ENCODE measurements at places on chromosomes 2 and 18.

DNA sequence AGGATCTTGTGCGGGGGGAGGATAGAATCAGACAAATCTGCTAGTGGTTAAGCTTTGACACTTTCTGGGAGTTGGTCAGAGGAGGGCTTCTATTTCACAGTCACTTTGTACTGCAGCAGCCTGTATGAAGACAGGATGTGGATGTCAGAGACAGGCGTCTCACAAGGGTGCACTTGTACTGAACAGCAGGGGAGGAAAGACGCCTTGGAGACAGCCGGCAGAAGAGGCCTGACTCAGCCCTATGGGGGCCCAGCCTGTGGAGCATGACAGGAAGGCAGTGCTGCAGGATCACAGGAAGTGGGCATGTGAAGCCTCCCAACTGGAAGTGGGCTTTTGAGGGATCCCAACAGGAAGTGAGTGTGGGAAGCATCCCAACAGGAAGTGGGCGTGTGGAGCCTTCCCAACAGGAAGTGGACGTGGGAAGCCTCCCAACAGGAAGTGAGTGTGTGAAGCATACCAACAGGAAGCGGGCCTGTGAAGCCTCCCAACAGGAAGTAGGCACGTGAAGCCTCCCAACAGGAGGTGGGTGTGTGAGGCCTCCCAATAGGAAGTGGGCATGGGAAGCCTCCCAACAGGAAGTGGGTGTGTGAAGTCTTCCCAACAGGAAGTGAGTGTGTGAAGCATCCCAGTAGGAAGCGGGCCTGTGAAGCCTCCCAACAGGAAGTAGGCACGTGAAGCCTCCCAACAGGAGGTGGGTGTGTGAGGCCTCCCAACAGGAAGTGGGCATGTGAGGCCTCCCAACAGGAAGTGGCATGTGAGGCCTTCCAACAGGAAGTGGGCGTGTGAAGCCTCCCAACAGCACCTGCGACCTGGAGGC, 212.3 kb downstream of the SNTG2 start:
- DNase-seq = no peak

DNA sequence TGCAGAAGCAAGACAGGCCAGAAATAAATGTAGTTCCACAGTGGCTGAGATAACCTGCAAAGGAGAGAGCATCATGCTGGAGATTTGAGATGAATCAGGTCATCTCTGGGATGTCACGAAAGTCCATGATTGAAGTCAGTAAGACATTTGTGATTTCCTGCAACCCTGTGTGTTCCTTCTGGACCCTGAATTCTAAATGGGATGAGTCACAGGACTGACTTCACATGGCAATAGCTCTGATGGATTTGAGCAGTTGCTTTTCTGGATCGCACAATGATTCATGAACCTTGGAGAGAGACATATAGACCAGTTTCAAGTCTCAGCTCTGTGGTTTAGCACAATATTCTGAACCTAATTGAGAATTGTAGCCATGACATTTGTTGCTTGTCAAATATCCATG, 102.9 kb downstream of the TSN start:
- no peak for DNase-seq

- DNase-seq = peak; percentile 74
Measured at GRCh38 chr2:18520451-18521425, 39.7 kb downstream of the RDH14 start.

DNA sequence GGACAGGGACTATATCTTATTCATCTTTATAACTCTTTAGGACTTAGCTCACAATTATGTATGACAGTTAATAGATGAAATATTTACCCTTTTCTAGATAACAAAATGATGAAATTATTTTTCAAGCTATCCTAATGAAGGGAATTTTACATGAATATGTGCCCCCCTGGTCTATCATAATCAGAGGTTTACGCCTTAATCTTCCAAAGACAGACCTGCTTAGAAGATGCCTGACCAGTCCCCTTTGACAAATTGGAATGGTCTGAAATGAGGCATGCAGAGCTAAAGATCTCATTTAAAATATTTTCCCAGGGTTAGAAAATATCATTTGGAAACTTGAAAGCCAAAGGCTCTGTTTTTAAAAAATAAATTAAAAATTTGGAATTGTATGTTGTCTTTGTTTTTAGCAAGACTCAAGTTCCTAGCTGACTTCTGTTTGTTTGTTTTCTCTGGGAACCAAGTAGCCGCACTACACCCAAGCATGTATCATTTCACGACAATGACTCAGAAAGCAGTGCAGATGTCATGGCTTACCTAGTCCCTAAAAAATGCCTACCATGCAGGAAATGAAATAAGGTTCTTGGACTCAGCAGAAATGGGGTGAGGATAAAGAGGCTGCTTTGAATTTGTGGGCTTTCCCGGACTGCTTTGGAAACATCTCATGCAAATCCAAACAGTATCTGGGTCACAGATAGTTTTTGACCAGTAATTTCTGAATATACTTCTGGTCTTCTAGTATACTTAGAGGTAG, 162.1 kb downstream of the ZEB2 start:
- peak; percentile 78 for DNase-seq

DNA sequence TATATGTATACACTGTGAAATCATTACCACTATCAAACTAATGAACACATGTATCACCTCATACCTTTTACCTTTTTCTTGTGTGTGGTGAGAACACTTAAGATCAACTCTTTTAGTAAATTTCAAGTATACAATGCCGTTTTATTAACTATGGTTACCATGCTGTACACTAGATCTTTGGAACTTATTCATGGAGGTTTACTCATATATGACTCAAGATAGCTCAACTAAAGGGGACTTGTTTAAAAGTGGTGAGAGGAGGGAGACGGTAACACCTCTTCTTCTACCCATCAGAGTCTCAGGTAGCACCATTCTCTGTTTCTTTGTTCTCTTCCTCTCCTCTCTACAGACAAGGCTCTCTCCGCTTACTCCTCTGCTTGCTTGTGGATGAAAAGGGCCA, 36.1 kb upstream of the TMEM178A start:
- DNase-seq = no peak

DNA sequence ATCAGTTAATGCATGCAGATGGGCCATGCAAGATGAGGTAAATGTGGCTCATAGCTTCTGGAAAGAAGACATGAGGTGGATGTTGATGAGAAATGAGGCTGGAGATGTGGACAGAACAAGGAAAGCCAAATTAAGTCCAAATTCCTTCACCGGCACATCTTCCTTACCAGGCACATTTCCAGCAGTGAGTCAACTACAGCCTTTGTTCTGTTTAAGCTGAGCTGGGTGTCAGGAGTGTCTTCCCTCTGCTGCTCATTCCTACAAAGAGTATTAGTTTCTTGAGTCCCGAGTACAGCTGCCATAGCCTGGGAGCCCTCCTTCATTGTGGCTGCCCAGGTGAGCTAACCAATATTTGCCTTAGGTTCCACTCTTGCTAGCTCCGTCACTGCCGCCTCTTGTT, 945.0 kb downstream of the SLC4A3 start:
- DNase-seq = peak; percentile 9

GRCh38 chr2:20618468-20618885, 32.4 kb downstream of the HS1BP3 start:
- no peak for DNase-seq

GRCh38 chr2:25710750-25711149, 37.4 kb upstream of the DTNB start:
- no peak for DNase-seq

DNA sequence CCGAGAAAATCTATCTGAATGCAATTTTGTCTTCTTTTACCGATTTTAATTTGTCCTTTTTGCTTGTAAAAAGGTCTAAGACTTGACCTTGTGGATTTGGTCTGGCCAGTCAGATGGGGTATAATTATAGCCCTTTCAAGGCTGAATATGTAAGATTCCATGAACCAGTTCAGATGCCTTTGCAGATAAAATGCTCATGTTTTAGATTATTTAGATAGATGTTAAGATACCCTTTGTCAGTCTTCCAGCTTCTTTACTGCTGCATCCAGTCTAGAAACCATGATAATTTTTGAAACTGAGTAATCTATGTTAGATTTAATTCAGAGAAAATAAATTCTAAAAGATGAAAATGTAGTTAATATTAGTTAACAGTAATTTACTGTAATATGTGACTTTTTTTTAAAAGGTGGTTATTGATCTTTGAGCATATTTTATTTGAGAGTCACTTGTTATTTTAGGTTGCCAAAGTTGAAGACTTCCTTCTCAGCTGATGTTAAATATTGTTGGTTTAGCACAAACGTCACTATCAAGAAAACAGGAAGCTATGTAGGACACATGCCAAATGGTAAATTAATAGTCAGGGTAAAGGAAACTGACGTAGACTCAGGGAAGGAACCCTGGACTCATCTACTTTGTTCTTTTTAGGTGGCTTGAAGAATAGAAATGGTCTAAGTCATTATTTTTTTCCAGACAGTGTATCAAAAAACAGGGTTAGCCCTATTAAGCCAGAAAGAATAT, 29.8 kb downstream of the BABAM2 start:
- DNase-seq = peak; percentile 5

DNA sequence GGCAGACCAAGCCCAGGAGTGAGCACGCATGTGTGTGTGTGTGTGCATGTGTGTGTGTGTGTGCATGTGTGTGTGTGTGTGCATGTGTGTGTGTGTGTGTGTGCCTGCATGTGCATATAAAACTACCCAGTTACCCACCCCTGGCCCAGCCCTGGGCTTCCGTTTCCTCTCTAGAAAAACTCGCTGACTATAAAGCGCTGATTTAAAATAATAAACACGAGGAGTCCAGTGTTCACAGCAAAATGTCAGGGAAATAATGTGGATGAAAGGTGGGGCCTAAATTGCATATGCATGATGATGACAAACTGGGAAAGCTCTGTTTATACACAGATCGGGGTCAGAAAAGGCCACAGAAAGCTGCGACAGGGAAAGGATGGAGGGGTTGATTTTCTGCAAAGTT, 7.5 kb downstream of the ADCY3 start:
- DNase-seq = no peak

- DNase-seq = no peak
Measured at GRCh38 chr2:147013696-147014392, 831.0 kb upstream of the ACVR2A start.

- no peak for DNase-seq
Measured at GRCh38 chr2:108615480-108616090, 81.3 kb downstream of the LIMS1 start.

- no peak for DNase-seq
Measured at GRCh38 chr2:13884291-13884976, 748.1 kb upstream of the LRATD1 start.

DNA sequence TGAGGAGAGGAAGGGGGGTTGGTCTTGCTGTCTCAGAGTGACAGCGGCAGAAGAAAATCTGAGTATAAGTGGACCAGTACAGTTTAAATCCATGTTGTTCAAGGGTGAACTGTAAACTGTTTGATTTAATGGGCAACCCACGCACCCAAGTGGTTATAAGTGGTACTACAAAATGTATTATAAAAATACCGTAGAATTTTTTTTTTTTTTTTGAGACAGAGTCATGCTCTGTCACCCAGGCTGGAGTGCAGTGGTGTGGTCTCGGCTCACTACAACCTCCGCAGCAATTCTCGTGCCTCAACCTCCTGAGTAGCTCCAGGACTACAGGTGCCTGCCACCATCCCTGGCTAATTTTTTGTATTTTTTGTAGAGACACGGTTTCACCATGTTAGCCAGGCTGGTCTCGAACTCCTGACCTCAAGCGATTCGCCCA, 2.1 kb upstream of the CHCHD5 start:
- peak; percentile 31 for DNase-seq

DNA sequence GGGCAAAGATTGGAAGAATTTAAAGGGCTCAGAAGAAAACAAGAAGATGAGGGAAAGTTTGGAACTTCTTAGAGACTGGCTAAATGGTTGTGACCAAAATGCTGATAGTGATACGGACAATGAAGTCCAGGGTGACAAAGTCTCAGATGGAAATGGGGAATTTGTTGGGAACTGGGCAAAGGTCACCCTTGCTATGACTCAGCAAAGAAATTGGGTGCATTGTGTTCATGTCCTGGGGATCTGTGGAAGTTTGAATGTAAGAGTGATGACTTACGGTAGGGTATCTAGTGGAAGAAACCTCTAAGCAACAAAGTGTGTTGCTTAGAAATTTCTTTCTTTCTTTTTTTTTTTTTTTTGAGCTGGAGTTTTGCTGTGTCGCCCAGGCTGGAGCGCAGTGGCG, 6.0 kb upstream of the IL1A start:
- DNase-seq = no peak

GRCh38 chr2:72211777-72212485, 64.3 kb upstream of the CYP26B1 start:
- no peak for DNase-seq

DNA sequence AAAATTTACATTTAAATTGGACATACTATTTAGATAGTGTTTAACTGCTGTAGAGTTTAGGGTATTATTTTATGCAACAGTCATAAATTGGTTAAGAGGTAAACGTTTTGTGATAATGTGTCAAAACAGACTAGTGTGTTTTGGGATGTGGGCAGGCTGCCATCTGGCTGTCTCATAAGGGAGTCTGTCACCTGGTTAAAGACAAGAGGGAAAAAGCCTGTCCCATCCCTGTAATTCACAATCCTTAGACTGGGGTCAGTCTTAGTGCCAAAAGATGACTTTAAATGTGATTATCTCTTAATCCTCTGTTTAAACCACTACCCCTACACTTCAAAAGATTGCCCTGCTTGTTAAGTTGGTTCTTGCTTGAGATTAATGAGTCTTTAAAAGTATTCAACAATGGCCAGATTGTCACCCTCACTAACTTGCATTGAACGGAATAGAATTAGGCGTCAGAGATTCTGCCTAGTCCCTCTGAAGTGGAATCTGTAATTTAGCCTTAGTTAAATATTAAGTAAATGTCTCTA, 59.2 kb downstream of the SGPP2 start:
- peak; percentile 13 for DNase-seq

GRCh38 chr18:658947-659533, 1.6 kb downstream of the TYMS start:
- DNase-seq = no peak

- DNase-seq = no peak
Measured at GRCh38 chr2:150466741-150467620, 20.5 kb downstream of the RND3 start.

DNA sequence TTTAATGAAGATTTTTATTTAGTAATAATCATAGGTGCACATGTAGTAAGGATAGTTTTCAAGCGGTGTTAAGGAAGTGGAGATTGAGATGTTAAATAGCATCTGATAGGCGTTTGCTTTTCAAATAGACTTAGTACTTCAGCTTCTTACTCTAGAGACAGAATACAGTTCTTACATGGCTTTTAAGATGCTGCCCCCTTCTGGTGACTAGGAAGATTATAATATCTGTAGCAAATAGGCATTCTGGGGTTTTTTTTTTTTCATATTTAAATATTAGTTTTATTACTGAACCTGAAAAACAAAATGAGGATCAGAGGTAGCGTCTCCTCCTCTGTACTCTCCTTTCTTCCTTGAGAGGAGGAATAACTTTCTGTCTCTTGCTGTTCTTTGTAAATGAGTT, 100.2 kb downstream of the AGAP1 start:
- DNase-seq = peak; percentile 53

GRCh38 chr2:30792521-30792920, 14.7 kb downstream of the CAPN13 start:
- no peak for DNase-seq

- no peak for DNase-seq
Measured at GRCh38 chr2:199160081-199160480, 297.7 kb downstream of the SATB2 start.

DNA sequence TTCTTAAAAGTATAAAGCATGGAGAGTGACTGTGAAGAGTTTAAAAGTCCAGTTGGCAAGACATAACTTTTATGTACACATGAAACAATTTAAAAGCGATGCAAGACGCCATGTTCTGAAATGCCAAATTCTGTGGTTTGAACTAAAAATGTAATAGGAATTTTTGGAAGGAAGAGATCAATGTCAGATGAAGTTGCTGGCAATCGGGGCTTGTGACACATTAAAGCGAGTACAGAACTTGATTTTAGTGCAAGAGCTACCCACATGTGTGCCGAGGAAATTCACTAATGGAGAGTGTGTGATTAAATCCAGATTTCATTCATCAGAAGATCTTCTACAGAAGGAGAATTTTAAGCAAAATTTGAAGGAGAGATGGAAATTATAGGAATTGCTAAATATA, 220.2 kb upstream of the CCDC68 start:
- no peak for DNase-seq

Data from RWPE1 (cell line).